Right lobe of liver (tissue), 6 donors: ENCODE measurements at places on chromosomes 11 and 22.

- DNase-seq = no peak
These were observed 251.4 kb downstream of the TTC28 start for GRCh38 chr22:28428271-28428670.

DNA sequence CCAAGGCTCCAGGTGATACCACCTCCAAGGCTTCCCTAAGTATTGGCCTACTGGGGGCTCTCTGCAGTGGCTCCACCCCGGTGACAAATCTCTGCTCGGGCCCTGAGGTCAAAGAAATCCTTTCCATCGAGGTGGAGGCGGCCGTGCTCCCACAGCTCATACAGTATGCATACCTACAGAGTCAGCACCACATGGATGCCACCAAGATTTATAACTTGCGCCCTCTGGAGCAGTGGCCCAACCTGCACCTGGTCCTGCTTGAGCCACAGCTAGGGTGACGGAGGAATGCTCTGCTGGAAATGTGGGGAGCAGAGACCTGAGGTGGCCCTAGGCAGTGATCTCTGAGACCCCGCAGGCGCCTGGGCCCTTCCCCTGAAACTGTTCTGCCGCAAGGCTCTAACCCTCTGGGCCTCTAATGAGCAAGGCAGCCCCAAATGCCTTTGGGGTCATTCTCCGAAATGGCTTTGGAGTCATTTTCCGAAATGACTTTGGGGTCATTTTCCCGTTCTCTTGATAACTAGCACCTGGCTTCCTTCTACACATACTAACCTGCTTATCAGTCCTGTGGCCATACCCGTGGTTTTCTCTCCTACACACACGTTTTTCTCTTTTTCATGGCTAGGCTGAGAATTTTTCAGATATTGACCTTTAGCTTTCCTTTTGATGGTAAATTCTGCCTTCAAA lies 33.9 kb downstream of the TMEM45B start:
- DNase-seq = no peak

GRCh38 chr11:66277471-66278362 lies at the start of gene CNIH2:
Gene CNIH2 (plus strand): TSS chr11:66278175. CDS start chr11:66278457, 282 bp downstream.
- peak; percentile 64 for DNase-seq

GRCh38 chr11:58763120-58763490 lies 31.4 kb upstream of the GLYAT start:
- no peak for DNase-seq

DNA sequence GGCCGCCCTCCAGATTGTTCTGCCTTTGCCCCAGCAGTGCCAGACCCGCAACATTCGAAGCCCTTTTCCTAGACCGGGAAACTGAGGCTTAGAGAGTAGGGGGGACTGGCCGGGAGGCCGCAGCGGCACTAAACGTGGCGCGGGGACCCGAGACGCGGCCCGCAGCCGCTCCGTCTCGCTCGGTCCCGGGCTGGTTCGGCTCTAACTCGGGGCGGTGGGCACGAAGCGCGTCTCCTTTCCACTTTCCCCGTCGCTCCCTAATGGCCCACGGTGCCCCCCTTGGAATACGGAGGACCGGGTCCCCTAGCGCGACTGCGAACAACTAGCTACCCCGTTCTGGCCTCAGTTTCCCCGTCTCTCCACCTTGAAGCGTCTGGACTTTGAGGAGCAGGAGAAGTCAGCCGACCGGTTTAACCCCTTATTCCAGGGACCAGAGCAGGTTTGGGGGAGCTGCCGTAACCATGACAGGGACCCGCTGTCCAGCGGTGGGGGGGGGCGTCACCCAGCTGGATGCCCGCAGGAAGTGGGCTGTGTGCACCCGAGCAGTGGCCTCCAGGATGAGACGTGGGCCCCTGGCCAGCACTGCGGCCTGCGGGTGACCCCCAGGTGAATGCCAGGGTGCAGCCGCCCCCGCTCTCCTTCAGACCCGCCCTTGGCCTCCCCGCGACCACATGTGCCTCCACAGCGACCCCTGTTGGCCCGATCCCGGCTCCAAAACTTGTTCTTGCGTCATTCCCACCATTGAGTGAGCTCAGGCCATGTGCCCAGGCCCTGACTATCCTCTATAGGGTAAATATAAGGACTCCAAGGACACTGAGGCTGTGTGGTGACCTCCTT lies 1.1 kb downstream of the CDC42EP1 start:
- DNase-seq = peak; percentile 95

- DNase-seq = no peak
These were observed 1.8 kb upstream of the NAALADL1 start for GRCh38 chr11:65059959-65060824.
